ENCODE measurements at places on chromosomes 11 and 22.

GRCh38 chr11:102384419-102385079 lies 37.5 kb downstream of the BIRC2 start:
- DNase-seq, result no peak

DNA sequence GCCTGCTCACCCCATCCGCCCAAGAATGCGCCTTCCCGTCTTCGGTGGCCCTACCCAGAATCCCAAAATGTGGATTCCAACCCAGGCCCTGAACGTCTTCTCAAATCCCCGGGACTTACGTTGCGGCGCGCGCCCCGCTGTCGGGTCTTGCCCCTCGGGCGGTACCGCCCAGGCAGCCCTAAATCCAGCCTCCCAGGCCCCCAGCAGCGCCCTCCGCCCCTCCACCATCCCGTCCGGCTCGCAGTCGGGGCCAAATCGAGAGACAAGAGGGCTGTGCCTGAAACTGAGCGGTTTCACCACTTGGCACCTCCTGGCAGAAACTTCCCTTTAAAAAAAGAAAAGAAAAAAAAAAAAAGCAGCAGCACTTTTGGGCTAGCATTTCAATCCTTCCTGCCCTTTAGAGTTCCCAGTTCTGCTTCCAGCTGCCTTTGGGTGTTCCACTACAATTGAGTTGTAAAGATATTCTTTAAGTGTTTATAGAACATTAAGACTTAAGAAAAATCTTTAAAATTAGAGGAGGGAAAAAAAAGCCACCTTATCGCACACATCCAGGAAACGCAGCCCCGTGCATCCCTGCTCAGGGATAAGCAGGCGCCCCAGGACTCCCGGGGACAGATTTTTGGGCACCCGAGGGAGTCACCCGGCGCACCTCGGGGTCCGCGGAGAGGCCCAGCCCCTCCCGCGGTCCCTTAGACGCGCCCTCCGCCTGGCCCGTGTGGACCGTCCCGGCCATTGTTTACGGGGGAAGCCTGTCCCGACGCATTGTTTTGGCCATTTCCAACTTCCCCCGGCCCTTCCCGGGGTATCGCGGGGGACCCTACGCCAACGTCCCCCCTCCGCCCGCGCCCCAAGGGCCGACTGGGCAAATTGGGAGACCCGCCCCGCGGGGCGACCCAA lies 57.6 kb downstream of the KCNJ4 start:
- DNase-seq, result no peak

GRCh38 chr11:109734566-109734965 lies 312.6 kb downstream of the C11orf87 start:
- DNase-seq, result no peak

GRCh38 chr11:126109941-126110731 lies 47.5 kb upstream of the CDON start:
- DNase-seq, result no peak

- DNase-seq, result no peak
Measured at GRCh38 chr22:30267382-30268302, 991 bp upstream of the OSM start.

- no peak for DNase-seq
Measured at GRCh38 chr11:70544067-70544773, 145.9 kb downstream of the CTTN start.

GRCh38 chr22:40405178-40406062 lies 35.0 kb downstream of the SGSM3 start:
- DNase-seq, result no peak

DNA sequence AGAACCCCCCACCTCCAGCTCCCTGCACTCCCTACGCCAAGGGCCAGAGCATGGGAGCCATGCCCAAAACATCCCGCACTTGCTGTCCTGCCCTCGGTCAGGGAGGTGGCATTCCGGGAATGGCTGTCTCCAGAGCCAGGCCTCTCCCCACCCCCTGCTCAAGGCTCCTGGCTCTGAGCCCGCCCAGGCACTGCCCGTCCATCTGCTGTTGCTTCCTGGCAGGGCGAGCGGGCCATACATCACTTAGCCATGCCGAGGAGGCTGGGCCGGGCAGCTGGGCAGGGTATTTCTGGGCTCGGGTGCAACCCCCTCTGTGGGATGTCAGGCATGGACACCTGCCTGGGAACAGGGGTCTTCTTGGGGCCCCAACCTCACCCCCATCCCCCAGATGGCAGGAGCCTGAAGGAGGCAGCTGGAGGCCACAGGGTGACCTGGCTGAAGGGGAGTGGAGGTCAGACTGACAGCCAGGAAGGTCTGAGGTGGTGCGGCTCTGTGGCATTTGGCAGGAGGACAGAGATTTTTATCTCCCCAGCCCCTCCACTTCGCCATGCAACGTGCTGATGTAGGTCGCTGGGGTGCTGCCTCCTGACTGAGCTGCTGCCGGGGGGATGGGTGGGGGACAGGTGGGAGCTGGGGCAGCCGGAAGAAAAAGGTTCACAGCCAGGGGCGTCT lies 8.7 kb upstream of the CABP7 start:
- DNase-seq, result no peak

GRCh38 chr11:86737737-86738136 lies 62.6 kb upstream of the PRSS23 start:
- no peak for DNase-seq
